ENCODE measurements at places on chromosomes 1 and 21.

- no peak for DNase-seq
Measured at GRCh38 chr1:181043025-181043888, 9.5 kb downstream of the MR1 start.

DNA sequence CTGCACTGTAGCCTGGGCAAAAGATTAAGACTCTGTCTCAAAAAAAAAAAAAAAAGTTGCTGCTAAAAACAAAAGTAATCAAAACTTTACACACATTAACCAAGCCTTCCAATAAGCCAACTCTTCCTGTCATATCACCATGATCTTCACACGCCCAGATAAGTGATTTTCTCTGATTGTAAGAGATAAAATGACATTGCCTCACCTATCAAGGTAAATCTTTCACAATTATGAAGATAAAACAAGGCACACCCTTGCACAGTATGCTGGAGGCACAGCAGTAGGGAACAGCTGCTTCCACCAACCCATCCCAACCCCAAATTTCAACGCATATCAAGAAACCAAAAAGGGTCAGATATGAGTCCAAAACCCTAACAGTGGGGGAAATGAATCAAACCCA lies 8.8 kb upstream of the TIAM1 start:
- DNase-seq: peak; percentile 37

DNA sequence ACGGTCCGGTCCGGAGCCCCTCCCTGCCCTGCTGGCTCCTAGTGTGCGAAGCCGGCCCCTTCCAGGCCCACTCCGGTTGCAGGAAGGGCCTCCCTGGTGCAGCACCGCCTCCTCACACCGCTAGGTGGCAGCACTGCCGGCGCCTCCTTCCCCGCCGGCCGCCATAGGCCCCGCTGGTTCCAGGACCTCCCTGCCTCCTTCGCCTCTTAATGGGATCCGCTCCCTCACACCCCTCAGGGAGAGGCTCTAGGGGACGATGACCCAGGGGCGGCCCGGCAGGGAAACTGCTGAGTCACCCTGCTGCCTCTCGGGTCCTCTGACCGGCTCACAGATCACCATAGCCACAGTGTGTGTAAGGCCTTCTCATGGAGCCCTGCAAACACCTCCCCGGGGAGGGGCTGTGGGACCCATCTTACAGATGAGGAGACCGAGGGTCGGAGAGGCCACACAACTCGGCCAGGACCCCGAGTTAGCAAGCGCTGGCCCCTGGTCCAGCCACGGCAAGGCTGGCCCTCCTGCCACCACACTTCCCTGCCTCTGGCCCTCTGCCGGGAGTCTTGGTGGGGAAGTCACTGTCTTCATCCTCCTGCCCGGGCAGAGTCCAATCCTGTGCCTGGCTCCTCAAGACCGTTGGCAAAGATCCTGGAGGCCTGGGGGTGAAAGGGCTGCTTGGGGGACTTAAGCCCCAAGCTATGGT lies 1.6 kb upstream of the AJAP1 start:
- peak; percentile 19 for DNase-seq

GRCh38 chr1:181783208-181783607 lies 278.3 kb downstream of the ZNF648 start:
- DNase-seq: no peak

DNA sequence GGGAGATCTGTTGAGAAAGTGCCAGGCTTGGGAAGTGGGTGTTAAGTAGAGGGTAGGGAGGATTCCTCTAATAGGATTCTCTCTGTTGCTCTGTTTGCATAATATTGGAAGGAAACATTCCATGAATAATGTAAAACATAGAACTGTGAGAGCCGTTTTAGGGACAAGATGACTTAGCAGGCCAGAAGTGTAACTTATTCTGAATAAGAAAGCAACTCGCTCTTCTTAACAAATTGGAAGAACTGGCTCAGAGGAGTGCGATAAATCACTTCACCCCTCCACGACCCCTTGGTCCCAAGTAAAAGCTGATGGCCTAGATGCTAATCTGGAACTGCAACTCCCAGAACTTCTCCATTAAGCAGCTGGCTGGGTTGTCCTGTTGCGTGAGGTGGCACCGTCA lies 19.1 kb downstream of the SIM2 start:
- no peak for DNase-seq

GRCh38 chr1:167221126-167221737 lies 546 bp downstream of the POU2F1 start:
- DNase-seq: no peak

DNA sequence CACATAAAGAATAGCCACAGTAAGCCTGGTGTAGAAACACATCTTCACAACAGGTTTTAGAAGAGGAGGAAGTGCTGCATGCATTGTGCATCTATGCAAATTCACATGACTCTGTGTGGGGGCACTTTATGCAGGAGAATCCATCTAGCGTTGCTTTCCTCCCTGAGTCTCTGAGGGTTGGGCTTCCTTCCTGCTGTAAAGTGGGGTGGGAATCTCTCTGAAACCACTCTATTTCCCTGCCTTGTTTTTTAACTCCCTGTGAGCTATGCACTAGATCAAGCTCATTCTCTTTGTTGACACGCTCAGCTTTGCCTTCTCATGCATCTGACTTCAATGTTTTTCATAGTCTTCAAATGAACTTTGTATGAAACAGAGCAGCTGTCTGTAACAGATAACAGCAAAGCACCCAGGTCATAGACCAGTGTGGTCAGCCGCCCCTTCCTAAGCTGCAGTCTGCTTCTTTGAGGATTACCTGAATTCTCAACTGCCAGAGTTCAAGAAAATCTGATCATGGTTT lies 102.7 kb upstream of the DPH5 start:
- peak; percentile 30 for DNase-seq

GRCh38 chr1:98796049-98796448 lies 134.5 kb downstream of the SNX7 start:
- no peak for DNase-seq

- DNase-seq: no peak
Measured at GRCh38 chr1:85656256-85656655, 52.0 kb downstream of the ZNHIT6 start.

- peak; percentile 44 for DNase-seq
Measured at GRCh38 chr1:5509664-5510452, 482.4 kb downstream of the NPHP4 start.

DNA sequence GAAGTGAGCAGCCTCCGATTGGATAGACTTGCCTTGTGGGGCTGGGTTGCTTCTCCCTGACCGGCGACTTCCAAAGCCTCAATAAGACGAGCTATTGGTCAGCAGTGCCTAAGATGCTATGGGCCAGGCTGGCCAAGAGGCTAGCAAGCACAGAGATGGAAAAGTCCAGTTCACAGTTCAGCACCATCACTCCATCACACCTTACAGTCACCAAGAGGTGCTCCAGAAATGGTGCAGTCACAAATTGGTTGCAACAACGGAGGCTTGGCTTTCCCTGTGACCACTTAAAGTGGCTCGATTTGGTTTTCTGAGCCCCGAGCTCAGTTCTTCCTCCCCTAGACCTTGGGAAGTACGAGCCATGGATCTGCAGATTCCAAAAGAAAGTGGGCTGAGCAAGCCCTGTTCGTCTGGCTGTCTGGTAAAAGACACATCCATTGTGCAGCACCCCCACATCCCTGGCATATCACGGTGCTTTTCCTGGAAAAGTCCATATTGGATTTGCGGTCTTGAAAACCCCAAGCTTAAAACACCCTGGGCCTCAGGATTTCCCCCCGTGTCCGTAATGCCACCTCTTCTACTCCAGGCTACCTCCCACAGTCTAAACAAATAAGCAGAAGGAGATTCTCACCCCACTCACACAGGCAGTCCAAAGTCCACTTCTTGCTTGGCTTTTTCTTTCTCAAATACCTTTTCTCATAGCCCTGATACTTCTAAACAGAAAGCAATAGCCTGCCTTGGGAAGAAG lies 1.3 kb downstream of the SLAMF1 start:
- DNase-seq: no peak

DNA sequence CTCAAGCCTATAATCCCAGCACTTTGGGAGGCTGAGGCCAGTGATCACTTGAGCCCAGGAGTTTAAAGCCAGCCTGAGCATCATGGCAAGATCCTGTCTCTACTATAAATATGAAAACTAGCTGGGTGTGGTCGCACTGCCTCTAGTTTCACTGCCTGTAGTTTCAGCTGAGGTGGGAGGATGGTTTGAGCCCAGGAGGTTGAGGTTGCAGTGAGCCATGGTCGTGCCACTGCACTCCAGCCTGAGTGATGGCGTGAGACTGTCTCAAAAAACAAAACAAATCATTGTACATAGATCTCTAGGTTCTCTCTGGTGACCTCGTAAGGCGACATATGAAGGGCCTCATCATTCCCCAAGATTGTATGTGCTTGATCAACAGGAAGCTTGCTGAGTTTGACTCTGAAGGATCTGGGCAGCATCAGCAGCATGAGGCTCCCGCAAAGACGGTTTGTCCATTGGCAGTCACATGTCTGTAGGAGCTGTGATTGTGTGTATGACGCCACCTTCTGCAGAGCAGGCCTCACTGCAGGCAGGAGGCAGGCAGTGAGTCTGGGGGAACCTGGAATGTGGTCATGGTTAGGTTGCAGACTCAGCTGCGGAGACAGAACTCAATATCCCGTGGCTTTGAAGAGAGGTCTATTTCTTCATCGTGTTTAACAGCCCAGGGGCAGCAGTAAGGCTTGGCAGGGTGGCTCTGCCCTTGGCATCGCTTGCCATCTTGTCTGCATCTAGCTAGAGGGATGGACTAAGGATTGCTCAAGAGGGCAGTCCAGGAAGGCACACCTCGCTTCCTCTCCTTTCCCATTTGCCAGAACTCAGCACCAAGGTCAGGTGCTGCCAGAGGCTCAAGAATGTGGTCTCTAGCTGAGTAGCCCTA lies 14.0 kb downstream of the ATP5PO start:
- no peak for DNase-seq

- no peak for DNase-seq
Measured at GRCh38 chr21:39159342-39160063, 23.7 kb downstream of the PSMG1 start.

- no peak for DNase-seq
Measured at GRCh38 chr21:18970941-18971340, 567.4 kb upstream of the TMPRSS15 start.

DNA sequence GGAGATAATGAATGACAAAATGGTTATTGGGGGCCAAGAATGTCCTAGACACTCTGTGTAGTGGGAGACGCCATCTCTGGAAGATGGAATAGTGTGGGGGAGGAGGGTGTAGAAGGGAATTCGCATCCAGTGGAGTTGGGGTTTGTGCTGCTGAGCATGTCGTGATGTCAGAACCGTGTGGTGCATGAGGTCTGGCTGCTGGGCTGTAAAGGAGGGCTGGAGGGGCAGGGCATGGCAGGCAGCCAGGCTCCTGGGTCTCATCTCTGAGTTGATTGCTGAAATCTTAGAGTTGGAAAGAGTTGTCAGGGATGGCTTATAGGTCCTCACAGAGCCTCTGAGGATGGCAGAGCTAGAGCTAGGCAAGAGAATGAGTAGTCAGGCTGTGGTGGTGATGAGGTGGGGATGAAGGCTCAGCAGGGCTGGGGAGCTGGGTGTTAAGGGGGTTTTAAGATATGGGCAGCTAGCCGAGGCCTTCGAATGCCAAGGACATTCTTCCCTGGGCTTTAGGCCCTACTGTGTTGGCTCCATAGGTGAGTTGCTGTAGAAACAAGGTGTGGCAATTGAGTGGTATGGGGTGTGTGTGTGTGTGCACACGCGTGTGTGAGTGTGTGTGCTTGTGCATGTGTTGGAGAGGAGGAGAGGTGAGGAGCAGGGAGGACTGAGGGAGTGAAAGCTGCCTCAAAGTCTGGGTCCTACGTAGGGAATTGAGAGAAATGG lies 1.9 kb downstream of the PPFIA4 start:
- DNase-seq: no peak

GRCh38 chr1:235650341-235651169 lies 971 bp upstream of the GNG4 start:
- DNase-seq: no peak

- DNase-seq: no peak
Measured at GRCh38 chr1:183512450-183512849, 40.2 kb downstream of the SMG7 start.

- peak; percentile 28 for DNase-seq
Measured at GRCh38 chr1:172609528-172609927, 49.4 kb upstream of the FASLG start.

DNA sequence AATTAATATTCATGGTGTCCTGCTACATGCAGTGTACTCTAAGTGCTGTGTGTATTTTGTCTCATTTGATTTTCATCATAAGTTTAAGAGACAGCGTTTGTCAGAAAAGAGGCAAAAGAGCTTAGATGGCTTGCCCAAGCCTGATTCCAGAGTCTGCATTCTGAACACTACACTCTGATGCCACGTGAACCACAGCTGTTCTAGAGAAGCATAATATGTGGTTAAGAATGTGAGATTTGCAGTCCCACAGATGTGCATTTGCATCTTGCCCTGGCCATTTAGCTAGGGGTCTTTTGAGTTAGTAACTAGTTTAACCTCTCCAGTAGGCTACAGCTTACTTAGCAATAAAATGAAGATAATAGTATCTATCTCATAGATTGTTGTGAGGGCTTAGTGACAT lies 9.2 kb upstream of the GADD45A start:
- no peak for DNase-seq

DNA sequence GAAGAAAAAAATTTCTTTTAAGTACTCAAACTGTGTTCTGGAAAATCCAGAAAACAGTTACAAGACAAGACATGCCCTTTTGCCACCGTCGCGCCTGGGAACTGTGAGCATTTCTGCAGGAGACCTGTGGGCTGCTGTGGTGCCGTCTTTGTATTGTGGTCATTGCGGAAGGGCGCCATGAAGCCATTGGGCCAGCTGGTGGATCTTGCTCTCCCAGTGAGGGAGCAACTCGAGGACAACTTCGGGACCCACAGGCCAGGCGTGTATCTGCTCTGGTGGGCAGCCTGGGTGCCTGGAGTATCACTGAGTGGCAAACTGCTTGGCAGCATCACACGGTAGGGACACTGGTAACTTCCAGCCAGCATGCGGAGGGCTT lies 3.8 kb upstream of the THEMIS2 start:
- no peak for DNase-seq

DNA sequence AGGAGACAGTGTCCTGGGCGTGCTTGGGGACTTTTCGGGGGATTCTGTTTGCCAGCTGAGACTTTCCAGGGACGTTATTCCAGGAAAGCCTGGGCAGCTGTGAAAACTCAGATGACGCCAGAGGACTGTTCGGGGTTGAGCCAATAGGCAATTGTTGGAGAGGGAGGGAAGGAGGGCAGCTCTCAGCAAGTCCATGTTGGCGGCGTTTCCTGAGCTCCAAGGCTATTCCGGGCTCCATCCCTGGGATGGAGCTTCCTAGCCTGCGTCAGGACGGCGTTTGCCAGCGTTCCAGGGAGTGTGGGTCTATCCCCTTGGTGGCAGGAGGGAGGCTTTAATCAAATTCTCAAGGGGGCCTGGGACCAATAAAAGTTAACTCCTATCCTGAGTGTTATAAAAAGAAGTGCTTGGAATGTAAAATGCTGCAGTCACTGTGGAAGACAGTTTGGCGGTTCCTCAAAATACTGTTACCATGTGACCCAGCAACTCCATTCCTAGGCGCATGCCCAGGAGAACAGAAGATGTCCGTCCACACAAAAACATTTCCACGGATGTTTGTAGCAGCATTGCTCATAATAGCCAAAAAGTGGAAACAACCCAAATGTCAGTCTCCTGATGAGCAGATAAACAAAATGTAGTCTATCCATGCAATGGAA lies 15.2 kb downstream of the SLC27A3 start:
- no peak for DNase-seq

DNA sequence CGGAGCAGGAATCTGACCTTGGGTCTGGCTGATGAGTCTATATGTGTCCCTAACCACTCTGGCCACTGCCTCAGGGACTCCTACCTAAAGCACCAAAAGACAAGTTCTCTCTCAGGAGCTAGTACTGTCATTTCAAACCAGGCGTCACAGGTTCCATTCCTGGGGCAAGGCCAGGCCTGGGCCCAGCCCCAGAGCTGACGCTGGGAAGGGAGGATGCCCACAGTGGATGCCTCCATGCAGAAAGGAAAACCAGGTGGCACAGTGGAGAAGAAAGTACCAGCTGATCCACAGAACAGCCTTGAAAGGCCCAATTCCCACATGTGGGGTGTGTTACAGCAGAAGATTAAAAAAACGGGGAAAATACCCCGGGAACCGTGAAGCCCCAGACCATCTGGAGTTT lies 77.4 kb downstream of the DMRTB1 start:
- DNase-seq: no peak
